Transverse colon (tissue), 4 donors: ENCODE measurements at places on chromosomes 1 and 21.

DNA sequence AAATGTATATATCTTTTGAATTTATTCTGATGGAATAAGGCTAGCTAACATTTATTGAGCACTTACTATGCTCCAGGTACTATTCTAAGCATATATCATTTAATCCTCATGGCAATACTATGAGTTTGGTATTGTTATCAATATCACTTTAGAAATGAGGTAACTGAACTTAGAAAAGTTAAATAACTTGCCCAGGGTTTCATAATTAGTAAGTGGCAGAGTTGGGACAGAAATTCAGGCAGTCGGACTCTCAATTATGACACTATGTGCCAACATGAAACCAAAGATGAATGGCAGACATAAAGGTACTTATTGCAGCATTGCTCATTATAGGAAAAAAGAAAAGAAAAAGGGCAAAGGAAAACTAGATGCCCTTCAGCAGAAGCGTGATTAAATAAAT lies 48.2 kb downstream of the RAB3GAP2 start:
- no peak for DNase-seq

DNA sequence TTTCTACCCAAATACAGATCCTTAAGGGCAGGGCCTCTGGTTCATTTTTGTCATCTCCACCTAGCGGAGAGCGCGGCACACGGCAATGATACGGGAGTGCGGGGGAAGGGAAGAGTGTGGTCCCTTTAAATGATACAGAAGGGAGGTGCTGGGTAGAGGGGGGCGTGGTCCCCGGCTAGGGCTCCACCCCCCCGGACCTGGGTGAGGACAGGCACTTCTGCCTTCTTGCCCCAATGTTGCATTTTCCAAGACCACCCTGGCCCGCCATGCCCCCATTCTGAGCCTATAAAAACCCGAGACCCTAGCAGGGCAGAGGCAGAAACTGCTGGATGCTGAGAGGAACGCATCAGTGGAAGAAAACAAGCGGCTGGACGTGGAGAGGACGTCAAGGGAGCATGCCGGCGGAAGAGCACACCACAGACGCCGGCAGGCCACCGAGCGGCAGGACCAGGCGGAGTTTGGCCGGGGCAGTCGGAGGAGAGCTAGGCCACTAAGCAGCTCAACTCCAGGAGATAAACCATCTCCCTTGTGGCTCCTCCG lies 30.0 kb downstream of the LRRC3 start:
- no peak for DNase-seq

DNA sequence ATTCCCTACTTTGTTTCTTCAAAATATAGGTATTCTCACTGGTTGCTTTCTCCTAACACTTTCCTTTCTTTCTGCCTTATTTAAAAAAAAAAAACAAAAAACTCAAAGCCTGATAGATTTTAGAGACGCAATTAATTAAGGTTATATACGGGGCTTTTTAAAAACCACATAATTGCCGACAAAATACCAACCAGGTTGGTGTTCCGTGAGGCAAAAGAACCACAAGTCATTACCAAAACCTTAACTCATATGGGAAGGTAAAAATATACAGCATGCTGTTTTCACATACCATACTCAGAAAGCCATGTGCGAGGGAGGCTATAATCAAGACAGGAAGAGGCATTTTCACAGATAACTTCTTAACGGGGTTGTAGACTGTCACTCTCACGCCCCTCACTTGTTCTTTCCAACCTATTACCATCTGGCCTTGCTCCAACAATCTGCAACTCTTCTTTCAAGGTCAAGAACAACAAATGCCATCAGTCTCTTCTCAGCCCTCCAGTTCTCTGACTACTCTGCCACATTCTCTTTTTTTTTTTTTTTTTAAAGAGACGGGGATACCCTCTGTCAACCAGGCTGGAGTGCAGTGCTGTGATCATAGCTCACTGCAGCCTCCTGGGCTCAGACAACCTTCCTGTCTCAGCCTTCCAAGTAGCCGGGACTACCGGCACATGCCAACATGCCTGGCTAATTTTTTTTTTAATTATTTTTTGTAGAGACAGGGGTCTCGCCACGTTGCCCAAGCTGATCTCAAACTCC lies 102.6 kb downstream of the APP start:
- DNase-seq, result no peak

- DNase-seq, result no peak
Observed at GRCh38 chr21:46131588-46131837, 23.9 kb downstream of the FTCD start.

DNA sequence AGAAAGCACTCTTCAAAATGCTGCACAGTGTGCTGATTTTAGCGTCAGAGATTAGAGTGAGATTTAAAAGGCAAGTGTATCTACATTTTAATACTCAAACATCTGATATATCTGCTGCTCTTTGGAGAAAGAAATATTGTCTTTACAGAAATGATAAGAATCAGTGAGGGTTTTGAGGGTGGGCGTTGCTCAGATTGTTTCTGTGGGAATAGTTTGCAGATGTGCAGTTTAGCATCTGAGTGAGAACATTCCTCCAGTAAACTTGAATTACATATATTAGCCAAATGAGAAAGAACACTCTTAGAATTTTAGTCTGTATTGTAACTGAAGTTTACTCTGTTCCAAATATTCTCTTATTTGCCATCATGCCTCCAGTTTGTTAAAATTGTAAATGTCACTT lies 549.2 kb downstream of the NEGR1 start:
- DNase-seq, result no peak

- DNase-seq, result no peak
Observed at GRCh38 chr1:53166912-53167311, 24.5 kb upstream of the SLC1A7 start.

GRCh38 chr1:118914379-118915161 lies 73.6 kb downstream of the TBX15 start:
- DNase-seq, result no peak

DNA sequence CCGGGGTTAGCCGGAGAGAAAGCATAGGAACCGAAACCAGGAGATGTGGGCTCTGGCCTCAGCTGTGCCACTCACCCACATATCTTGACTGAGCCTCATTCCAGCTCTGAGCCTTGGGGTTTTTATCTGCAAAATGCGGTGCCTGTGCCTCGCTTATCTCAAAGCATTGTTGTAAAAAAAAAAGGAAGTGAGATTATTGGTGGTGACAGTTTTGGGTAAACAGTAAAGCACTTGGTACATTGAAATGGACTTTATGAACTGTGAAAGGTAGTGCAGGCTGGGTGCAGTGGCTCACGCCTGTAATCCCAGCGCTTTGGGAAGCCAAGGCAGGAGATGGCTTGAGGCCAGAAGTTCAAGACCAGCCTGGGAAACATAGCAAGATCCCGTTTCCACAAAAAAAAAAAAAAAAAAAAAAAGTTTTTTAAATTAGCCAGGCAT lies 3.8 kb downstream of the PTAFR start:
- peak; percentile 69 for DNase-seq

DNA sequence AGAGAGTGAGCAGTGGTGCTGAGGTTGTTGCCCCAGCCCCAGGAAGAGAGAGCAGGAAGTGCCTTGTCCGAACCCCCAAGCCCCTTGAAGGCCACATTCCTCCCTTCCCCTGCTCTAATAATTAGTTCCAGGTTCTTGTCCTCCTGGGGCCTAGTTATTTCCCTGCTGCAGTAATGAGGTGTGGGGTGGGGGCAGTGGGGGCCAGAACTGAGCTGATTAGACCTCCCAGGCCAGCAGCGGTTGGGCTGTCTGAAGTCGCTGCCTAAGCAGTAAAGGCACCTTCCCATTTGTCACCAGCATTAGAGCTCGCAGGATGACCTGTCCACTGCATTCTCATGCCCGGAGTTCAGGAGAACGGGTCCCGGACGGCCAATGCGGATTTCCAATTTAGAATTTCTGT lies 186.5 kb upstream of the CSF3R start:
- DNase-seq, result no peak

GRCh38 chr1:186636786-186637185 lies 43.4 kb downstream of the PTGS2 start:
- no peak for DNase-seq

- no peak for DNase-seq
Observed at GRCh38 chr1:16521288-16521583, 7.2 kb upstream of the RNU1-1 start.

DNA sequence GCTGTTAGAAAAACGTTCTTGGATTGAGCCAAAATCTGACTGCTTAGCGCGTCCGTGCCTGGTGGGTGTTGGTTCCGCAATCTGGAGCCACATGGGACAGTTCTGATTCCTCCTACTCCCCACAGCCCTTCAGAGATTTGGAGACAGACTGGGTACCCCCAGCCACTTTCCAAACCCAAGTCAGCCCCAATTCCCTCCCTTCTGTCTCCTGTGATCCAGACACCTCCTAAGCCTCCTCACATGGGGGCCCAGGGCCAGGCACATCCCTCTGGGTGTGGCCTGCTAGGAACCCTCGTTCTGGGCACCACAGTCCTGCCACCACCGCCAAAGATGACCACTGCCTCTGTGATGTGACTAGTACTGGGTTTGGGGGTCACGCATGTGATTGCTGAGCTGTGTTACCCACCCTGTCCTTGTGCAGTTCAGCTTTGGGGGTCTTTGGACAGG lies 4.8 kb downstream of the PLA2G5 start:
- DNase-seq, result no peak

- DNase-seq, result peak; percentile 48
Observed at GRCh38 chr1:7912743-7913557, 27.7 kb downstream of the TNFRSF9 start.

DNA sequence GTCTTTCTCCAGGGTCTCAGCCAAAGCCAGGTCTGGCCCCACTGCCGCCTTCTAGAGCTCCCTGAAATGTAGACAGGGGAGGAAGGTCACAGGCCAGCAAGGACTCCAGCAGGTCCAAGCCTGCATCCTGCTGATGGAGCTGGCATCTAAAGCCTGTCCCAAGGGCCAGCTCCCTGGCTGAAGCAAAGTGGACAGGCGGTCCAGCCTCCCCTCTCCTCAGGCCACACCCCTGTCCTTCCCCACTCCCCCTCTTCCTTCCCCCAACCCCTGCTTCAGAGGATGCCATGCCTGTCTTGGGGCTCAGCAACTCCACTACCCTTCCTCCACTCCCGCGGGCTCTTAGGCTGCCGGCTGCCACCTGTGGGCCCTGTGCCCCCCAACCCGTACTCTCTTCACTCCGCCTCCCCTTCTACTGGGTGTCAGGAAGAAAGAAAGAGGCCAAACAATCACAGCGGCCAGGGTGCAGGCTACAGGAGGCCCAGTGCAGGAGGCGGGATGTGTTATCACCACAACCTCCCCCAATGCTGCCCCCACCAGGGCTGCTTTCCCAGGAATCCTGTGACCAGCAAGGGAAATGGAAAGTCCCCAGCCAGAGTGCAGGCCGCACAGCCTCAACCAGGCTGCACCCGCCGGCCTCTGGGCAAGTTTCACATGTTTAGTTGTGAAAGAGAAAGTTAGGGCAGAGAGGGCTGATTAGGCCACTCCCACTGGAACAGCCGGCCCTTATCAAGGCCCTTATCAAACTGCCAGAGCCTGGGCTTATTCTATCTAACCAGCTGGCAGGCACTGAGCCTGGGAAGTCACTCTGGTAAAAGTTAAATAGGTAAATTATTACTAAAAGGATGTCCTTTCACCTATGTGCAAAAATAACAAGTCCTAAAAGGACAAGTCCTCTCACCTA lies 34.1 kb downstream of the ACOT7 start:
- peak; percentile 89 for DNase-seq

DNA sequence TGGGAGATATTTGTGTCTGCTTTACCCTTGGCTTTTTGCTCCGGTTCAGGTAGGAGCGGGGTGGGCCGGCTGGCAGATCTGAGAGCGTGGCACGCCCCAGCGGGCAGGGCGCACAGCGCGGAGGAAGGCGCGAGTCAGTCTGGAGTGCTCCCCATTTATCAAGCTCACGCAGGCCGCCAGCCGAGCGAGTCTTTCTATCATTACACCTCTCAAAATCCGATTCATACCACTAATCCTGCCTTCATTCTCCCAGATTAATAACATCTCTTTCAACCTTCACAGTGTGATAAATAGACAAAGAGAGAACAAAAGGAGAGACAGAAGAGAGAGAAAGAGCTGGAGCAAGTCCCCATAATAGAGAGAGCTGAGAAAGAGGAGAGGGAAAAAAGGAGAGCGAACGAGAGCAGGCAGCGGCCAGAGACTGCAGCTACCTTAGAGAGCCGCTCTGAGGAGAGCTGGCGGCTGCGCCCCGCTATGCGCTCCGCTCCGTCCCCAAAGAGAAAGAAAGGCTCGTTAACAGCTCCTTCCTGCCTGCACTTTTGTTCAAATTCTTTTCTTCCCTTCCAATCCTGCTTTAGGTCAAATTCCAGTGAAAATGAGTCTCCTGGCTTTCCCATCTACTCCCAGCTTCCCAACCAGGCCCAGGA lies 48.0 kb downstream of the DMAP1 start:
- DNase-seq, result no peak

GRCh38 chr1:27598295-27598687 lies 5.7 kb downstream of the AHDC1 start:
- DNase-seq, result no peak

DNA sequence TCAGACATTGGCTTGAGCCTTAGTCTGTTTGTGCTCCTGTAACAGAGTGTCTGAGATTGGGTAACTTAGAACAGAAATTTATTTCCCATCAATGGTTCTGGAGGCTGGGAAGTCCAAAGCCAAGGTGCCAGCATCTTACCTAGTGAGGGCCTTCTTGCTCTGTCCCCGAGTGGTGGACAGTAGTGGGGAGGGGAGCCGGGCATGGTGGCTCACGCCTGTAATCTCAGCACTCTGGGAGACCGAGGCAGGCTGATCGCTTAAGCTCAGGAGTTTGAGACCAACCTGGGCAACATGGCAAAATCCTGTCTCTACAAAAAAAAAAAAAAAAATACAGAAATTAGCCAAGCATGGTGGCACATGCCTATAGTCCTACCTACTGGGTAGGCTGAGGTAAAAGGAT lies 336.5 kb upstream of the VAMP3 start:
- DNase-seq, result no peak

GRCh38 chr1:56190806-56191365 lies 388.5 kb downstream of the PLPP3 start:
- DNase-seq, result no peak

- DNase-seq, result no peak
Observed at GRCh38 chr1:181430015-181430885, 53.1 kb upstream of the CACNA1E start.

DNA sequence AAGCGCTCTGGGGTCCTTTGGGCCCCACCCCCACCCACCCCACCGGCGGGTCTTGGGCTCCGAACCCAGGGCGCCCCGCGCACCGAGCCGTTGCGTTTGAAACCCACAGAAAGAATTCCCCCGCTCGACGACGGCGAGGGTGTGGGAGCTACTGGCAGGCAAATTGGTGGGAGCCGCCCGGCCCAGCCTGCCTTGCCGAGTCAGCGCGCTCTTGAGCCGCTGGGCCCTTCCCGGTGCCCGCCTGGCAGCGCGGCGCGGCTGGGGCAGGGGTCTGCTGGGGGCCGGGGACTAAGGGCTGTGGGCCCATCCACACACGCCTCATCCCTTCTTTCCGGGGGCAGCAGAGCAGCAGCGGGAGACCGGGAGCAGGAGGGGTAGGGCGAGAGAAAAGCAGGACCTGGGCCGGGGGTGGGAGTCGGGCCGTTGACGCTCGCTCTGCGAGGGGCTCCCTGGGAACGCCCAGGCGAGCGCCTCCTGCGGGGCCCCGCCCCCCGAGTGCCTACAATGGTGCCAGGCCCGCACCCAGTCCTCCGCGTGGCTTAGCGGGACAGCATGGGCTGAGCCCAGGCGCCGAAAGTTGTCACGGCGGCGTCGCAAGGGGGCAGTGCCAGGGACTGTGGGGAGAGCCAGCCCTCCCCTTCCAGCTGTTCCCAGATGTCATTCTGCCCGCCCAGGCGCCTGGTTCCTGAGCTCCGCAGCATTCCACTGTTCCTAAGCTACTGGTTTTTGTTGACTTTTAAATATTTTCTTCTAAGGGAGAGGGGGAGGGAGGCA lies at the start of gene C1orf94:
Gene C1orf94 (plus strand): TSS at position 78 of the 774 bp plus-strand sequence. CDS start 883 bp downstream, outside the sequence.
- DNase-seq, result no peak
